ENCODE measurements at places on chromosomes 6 and 20.

GRCh38 chr6:15930207-15930606 lies 198.7 kb upstream of the MYLIP start:
- no peak for DNase-seq

- DNase-seq, result no peak
Measured at GRCh38 chr6:4093288-4093687, 14.4 kb upstream of the FAM217A start.

- DNase-seq, result no peak
Measured at GRCh38 chr6:36267731-36268477, 2.0 kb upstream of the PNPLA1 start.

DNA sequence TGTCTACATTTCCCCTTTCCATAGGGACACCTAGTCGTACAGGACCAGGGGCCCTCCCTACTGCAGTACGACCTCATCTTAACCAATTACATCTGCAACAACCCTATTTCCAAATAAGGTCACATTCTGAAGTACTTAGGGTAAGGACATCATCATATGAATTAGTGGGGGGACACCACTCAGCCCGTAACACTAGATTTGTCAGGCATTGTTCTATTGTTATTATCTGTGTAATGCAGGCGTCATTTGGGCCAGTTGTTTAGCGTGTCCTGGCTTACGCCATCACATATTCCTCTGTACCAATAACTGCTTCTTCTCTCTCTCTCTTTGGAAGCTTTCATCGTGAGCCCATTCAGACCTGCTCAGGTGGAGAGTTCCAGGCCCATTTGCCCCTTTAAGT lies 89.3 kb downstream of the CAP2 start:
- DNase-seq, result no peak

DNA sequence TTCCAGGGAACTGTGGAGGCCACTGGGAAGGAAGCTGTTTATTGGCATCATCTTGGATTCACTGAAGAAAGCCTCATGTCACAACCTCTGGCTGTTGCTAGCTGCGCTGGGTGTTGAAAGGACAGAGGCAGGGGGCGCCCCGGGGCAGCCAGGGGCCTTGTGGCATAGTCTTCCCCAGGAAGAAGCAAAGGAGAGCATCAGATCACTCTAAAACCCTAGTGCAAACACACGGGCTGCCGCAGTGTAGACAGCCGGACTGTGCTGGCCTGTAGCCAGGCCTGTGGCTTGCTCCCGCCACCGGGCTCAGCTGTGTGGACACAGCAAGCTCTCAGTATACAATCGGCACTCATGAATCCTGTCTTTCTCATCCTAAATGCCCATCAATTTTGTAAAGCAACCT lies 23.8 kb upstream of the SMOC2 start:
- DNase-seq, result no peak

GRCh38 chr20:62368392-62368975 lies 1.4 kb upstream of the LAMA5 start:
- DNase-seq, result no peak

DNA sequence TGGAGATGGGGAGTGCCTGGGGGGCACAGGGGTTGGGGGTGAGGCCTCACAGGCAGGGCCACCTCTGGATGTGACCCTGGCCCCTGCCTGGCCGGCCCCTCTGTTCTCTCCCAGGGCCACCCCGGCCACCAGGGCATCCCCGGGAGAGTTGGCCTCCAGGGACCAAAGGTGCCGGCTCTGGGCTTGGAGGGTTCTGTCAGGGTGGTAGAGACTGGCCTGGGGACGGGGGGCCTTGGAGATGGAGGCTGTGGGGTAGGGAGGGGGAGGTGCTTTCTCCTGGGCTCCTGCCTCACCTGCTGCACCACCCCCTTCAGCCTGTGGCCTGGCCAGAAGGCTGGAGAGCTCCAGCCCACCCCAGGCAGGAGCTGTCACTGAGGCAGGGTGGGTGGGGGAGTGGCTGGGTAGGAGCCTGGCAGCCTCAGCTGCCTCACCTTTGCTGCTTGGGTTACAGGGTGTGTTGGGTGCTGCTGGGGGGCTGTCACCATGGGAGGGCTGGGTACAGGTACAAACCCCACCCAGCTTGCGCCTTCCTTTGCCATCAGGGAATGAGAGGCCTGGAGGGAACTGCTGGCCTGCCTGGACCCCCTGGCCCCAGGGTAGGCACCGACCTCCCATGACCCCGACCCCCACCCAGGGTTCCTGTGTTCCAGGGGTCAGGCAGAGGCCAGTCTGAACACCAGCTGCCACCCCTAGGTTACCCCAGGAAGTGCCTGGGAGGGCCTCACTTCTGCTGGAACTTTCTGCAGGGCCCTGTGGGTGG lies 32.7 kb downstream of the COL20A1 start:
- no peak for DNase-seq

- no peak for DNase-seq
Measured at GRCh38 chr6:121615493-121615892, 180.0 kb downstream of the GJA1 start.

GRCh38 chr6:99241905-99242534 lies 107.5 kb downstream of the FAXC start:
- no peak for DNase-seq

DNA sequence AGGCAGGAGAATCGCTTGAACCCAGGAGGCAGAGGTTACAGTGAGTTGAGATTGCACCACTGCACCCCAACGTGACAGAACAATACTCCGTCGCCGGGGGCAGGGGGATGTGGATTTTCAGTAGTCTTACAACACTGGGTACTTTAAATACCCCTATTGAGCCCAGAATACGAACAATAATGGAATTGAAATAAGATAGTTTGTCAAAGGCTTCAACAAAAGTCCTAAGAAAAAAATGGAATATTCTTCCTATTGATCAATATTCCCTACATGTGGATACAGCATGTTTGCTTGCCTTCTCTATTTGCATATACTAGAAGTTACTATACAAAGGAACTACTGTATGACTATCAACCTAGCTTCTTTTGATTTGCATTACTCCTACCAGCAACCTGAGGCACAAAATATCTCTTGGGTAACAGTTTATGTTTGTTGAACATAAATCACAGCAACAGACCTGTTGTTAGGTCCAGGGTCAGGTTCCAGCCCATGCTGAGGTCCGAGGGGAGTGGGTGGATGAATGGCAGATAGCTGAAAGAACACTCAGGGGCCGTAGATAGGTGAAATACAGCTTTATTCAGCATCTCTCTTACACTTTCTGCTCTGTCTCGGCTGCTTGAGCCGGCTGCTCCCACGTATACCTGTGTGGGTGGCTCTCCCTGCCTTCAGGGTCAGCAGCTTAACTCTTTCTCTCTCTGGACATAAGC lies 23.8 kb downstream of the MAN1A1 start:
- no peak for DNase-seq

DNA sequence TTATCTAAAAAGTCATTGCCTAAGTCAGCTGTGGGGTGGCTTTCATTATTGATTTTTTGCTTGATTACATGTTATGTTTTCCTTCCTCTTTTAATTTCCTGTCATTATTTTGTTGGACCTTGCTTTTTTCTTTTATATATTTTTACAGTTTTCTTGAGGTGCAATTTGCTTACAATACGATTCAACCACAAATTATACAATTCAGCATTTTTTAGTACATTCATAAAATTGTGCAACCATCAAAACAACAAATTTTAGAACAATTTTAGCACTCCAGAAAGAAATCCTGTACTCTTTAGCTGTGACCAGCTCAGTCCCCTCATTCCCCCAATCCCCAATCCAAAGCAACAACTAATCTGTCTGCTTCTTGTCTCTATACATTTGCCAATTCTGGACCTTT lies 608.9 kb downstream of the C6orf118 start:
- DNase-seq, result no peak

DNA sequence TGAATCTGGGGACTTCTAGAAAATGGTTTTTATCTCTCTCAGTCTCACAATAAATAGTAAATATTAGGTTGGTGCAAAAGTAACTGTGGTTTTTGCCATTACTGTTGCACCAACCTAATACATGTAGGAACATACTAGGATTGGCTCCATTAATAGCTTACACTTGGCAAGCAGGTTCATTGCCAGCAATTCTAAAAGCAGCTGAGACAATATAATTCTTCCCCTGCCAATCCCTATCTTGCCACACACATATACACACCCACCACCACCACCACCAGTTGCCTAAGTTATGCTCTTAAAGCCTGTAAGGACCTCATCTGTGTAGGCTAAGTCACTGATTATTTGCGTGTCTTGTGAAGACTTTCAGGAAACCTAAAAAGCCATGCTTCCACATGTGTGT lies 145.1 kb downstream of the KIF16B start:
- no peak for DNase-seq

DNA sequence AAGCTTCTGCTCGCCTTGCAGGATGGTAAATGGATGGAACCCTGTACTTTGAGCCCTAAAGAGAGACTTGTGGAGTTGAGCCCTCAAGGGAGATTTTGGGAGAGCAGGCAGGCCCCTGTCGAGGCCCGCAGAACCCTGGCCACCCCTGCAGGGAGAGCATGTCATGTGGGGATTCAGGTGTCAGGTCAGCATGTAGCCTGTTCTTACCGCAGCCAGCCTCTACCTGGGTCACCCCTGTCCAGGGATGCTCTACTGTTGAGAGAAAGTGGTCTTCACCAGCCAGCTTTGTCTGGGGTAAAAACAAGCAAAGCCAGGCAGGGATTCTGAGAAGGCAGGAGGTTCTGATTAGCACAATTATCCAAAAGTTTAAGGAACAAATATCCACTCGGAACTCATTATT lies 55.6 kb upstream of the PROKR2 start:
- DNase-seq, result no peak

DNA sequence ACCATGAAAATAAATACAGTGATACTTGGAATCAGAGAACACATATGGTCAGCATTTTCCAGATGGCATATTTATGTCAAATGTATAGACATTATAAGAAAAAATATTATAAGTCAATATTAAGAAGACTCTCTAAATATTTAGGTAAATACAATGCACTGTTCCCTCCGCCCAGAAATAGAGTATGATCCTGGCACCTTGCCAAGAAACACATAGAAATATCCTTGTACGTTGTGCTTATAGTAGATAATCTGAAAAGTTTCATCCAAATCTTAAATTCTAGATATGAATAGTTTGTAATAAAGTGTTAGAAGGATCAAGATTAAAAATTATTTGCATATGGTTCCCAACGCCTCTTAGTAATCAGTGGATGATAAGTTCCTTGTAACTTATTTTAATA lies 645.8 kb upstream of the GJE1 start:
- no peak for DNase-seq

DNA sequence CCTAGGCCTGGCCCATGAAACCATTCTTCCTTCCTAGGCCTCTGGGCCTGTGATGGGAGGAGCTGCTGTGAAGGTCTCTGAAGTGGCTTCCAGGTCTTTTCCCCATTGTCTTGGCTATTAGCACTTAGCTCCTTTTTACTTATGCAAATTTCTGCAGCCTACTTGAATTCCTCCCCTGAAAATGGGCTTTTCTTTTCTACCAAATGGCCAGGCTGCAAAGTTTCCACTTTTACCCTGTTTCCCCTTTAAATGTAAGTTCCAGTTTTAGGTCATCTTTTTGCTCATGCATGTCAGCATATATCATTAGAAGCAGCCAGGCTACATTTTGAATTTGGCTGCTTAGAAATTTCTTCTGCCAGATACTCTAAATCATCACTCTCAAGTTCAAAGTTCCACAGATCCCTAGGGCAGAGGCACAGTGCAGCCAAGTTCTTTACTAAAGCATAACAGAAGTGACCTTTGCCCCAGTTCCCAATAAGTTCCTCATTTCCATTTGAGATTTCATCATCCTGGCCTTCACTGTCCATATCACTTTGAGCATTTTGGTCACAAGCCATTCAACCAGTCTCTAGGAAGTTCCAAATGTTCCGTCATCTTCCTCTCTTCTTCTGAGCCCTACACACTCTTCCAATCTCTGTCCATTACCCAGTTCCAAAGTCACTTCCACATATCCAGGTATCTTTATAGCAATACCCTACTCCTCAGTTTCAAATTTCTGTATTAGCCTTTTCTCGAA lies 71.9 kb downstream of the TBC1D7 start:
- DNase-seq, result no peak

Data from stimulated activated CD8-positive, alpha-beta memory T cell treated with anti-CD3 and anti-CD28 coated beads, Interleukin-7, amount 100 ng/mL, for 1 hour (primary cell).